ENCODE measurements at places on chromosomes 7 and 10.

DNA sequence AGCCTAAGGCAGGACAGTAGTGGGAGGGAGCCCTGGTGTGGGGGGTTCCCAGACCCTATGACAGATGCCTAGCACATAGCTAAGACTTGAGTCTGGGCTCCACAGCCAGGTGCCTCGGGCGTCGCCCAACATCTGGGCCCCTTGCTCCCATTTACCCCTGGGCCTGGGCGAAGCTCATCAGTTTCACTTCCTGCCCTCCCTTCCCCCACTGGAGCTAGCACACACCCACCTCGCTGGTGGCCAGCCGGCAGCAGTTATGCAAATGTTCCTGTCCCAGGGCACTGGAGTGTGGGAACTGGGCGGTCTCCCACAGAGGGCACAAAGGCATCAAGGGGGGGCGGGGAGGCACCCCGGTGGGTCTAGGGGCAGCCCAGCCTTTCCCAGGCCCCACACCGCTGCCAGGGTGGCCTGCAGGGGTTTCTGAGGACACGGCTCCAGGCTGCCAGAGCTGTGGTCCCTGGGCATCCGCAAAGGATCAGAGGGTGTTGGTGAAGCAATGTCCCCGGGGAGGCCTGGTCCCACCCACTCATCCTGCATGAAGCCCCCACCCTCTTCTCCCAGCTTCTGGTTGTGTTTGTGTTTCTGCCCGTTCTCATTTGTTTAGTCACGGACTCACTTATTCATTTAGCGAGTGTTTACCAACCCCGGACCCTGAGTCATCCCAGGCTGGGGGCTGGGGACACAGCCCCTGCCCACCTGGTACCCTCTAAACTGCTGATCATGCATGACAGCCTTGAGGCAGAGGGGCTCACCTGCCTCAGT, 20.4 kb downstream of the SH2B2 start:
- peak; percentile 93 for DNase-seq

GRCh38 chr7:88322151-88322550, 15.5 kb upstream of the STEAP4 start:
- DNase-seq: no peak

GRCh38 chr10:92440578-92440977, 133.3 kb downstream of the IDE start:
- DNase-seq: no peak

GRCh38 chr10:13490503-13490902, 38.3 kb downstream of the BEND7 start:
- no peak for DNase-seq

- no peak for DNase-seq
Observed at GRCh38 chr10:73287441-73287840, 35.0 kb upstream of the MRPS16 start.

DNA sequence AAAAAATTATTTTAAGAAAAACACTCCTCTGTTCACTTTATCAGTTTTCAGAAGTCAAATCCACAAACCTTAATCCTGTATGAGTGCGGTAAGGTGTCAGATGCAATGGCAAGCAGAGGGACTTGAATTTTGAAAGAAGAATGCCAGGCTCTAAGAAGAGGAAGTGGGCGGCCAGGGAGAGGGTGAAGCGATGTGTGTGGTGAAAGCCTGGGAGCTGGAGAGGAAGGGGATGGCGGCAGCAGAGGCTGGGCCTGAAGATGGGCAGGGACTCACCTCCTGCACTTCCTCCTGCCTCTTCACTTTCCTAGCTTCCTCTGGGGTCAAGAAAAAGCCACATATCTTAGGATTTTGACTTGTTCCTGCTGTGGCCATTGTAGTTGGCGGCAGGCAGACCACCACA, 609.6 kb downstream of the PARD3 start:
- DNase-seq: no peak

GRCh38 chr7:44754802-44755697, 6.4 kb downstream of the ZMIZ2 start:
- DNase-seq: no peak

All from GM12864 (cell line).